ENCODE measurements at places on chromosomes 3 and 15.

GRCh38 chr3:13016083-13016720, 57.0 kb downstream of the IQSEC1 start:
- DNase-seq: no peak

DNA sequence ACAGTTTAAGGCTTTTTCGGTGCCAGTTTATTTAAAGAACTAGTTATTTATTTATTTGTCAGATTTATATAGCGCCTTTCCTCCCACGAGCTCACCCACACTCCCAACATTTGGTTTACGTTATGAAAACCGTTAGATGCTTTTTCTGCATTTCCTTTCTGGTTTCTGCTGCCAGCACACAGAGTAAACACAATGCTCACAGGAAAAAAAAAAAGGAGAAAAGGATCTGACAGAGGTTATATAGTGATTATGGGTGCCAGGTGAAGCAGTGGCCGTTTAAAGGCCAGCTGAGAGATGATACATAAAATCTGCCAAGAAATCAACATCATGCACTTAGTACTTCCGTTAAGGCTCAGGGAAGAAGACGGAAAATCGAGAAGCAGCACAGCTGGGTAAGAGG, 37.9 kb downstream of the ETV5 start:
- no peak for DNase-seq

DNA sequence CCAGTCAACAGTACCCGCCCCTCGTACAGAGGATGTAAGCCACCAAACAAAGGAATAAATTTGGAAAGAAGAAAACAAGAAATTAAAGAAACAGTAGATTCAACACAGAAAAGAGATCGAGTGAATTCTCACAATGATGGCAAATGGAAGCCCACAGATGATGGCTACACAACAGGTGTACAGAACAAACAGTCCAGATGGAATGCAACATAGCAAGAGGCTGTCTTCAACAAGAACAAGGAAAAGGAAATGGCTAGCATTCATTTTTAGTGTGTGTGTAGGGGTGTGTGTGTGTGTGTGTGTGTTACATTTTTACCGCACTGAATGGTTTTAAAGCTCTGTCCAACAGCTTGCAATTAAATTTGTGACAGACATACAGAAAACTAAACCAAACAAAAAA, 12.9 kb downstream of the NEDD4 start:
- DNase-seq: no peak

DNA sequence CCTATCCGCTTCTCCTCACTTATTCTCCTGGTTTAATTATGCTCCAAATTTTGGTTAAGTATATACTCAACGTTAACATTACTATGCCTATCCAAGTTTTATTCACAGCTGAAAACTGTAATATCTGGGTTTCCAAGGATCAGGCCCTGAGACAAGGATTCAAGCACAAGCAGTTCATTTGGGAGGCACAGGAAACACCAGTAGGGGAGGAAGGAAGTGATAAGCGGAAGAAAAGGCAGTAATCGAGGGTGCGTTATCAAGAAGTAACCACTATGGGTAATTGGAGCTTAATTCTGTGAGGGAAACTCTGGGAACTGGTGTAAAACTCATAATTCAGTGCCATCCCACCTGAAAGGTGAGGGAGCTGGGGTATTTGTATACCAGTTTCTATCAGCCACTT, 120.3 kb downstream of the KCNAB1 start:
- no peak for DNase-seq

DNA sequence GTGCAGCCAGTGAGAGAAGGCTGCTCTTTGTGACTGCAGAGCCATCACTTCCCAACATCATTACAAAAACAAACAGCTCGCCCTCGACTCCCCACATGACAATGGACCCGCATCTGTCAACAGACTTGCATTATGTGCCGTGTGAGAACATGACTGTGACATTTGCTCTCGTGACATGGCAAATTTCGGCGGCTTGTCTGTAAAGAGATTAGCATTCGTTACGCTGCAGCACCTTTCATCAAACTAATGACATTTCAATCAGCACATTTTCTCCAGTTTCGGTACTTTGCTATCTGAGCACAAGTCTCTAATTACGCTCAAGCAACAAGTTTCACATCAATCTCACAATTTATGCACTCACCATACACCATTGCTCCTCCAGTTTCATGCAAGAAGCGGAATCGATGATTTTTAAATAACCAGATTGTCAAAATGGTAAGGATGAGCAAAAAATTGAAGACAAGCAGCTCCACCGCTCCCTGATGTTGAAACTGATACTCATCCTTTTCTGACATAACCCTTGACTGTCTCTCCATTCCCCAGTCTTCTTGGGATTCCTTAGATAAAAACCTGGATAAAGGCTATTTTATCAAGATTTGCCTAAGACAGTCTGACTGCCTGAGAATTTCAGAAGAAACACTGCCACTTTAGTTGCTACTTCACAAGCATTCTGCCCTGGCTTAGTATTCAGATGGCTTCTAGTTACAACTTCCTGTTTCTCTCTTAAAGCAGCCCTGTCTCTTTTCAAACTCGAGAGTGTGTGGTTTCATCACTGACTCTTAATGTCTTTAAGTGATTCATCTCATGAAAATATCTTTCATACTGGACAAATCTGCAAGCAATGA, at the start of gene SLC9A9:
Gene SLC9A9, minus strand, starts transcription at position 682 of the 845 bp plus-strand sequence. Its CDS starts 146 bp downstream, at position 536.
- DNase-seq: peak; percentile 5

GRCh38 chr3:78235841-78236240, 1195.9 kb downstream of the ROBO2 start:
- DNase-seq: no peak

DNA sequence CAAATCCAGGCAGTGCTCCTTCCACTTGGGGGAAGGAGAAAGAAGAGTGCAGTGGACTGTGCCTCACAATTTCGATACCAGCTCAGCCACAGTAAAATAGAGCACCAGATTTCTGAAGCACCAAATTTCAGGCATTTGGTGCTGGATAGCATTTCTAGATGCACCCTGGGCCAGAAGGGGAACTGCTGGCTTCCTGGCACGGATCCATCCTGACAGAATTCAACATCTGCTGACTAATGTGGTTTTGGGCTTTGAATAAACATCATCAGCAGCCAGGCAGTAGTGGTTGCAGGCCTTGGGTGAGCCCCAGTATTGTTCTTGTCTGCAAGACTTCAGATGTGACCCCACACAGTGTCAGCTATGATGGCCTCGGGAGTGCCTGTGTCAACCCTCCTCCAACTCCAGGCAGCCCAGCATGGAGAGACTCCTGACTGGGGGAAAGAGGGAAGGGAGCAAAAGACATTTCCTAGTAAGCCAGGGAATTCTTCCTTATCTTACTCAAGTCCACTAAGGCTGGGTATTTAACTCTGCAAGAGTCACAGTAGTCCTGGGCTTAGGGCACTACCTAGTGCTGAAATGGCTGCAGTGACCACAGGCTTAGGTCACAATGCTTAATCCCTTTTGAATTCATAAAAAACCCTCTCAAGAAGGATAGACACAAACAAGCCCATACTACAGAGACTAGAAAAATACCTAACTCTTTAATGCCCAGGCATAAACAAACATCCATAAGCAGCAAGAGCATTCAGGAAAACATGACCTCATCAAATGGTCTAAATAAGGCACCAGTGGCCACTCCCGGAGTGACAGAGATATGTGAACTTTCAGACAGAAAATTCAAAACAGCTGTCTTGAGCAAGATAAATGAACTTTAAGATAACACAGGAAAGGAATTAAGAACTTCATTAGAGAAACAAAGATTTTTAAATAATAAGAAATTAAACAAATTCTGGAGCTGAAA, 74.7 kb downstream of the SPATA16 start:
- DNase-seq: no peak

DNA sequence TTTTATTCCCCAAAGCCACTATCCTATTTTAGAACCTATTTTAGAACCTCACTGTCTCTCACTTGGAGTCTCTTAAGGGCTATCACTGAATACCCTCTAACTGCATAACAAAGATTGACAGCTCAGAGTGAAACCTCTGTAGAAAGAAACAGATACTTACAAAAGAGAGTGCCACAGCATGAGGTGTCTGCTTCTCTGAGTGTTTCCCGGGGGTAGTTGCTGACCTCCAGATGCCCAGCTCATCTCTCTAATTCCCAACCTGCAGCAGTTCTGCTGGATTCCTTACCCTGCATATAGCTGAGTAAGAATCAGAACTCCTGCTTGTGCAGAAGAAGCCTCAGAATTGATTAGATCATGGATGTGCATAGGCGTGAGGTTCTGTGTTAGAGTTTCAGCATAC, 34.5 kb downstream of the P3H2 start:
- DNase-seq: no peak

GRCh38 chr15:51756482-51756881, 5.1 kb downstream of the TMOD2 start:
- DNase-seq: no peak

DNA sequence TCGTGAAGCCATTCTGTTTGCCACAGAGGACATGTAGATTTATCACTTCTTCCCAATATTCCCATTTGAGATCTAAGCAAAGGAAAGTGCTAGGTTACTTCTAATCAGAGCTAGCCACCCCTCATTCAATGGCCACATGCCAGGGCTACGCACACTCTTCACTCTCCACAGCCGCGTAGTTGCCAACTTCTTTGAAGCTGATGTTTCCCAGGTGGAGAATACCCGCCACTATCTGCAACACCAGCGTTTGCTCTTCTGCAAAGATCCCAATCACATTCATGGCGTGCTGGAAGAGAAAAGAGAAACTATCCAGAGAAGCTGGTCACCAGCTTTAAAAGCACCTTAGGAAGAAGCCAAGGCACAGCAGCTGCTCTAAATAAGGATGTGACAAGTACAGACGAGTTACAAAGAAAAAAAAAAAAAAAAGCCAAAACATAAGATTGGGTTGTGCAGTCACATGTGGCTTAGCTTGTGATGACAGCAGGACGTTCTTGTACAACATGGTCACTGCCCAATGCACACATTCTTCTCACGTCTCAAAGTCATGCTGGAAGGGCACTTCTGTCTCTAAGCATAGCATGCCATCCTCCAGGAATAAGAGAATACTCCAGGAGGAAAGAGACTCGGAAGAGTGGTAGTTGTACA, 16.4 kb downstream of the LDHAL6B start:
- no peak for DNase-seq

- no peak for DNase-seq
These were observed 2.3 kb upstream of the MBNL1 start for GRCh38 chr3:152266221-152266995.

GRCh38 chr3:73500321-73500720, 124.4 kb downstream of the PDZRN3 start:
- no peak for DNase-seq

- DNase-seq: peak; percentile 53
These were observed 11.5 kb upstream of the CHAC1 start for GRCh38 chr15:40941528-40942336.

DNA sequence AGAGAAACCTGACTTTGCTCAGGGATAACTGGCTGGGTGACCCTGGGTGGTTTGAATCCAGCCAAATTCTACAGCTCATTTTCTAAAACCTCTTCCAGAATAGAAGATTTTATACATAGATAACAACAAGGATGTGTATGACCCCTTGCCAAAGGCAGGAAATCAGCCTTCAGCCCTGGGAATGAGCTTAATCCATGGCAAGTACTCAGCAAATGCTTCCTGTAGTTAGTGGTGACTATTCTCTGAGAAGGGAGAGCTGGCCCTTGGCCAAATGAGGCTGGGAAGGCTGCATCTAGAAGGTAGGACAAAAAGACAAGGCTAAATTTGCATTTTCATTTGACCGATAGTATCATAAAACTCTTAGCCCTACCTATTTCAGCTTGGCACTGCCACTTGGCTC, 4.6 kb upstream of the HACD3 start:
- no peak for DNase-seq
